ENCODE measurements at places on chromosomes 7 and 10.

DNA sequence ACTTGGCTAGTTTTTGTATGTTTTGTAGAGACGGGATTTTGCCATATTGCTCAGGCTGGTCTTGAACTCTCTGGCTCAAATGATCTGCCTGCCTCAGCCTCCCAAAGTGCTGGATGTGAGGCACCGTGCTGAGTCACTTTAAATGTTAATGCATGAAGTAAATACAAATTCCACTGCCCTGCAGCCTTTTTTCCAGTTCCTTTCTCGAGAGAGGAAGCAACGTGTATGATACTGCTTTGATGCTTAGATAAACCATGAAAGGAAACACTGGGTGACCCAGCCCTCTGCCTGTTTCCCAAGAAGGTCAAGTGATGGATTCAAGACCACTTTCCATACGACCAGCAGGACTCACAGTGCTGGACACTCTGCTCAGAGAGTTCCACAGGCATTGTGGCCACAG, 11.3 kb upstream of the MRPS24 start:
- no peak for DNase-seq

GRCh38 chr7:151012911-151013347, 11.4 kb downstream of the ATG9B start:
- DNase-seq: no peak

DNA sequence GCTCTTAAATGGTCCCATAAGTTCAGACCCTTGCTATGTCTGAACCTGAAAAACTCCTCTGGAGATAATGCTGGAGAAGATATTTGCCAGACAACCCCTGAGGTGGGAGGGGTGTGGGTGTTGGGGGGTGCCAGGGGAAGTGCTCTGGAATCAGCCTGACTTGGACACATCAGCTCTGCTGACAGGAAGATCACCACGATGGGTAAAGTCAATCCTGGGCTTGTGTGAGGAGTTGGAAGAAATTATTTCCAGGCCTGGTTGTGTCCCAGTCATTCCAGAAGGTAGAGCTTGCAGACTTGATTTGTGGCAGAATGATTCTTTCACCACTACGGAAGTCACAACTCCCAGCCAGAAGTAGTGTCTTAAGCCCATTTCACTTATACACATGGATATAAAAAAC, 60.3 kb upstream of the UNC5B start:
- DNase-seq: no peak

DNA sequence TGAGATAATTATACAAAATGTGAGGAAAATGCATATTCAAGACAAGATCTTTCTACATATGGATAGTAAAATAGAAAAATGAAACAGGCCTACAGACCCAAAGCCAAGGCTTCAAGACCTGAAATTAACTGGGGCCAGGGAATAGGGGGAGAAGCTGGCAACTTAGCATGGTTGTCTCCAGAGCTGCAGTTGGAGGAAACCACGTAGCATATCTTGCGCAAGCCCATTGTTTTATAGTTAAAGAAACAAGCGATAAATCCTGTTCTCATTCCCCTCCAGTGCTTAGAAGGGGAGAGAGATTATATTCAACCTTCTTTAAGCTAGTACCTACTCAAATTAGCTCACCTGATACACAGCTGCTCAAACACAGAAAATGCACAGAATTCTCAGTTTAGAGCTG, 197.1 kb downstream of the SORCS1 start:
- DNase-seq: no peak

GRCh38 chr7:140672382-140673062, at the start of gene ADCK2:
Gene ADCK2 (plus strand): TSS chr7:140672945. CDS start chr7:140673331, 386 bp downstream.
- DNase-seq: no peak

Data from esophagus squamous epithelium (tissue), 5 donors.